A549 treated with AZD2906 at 1 μM for 4 hours (cell line): ENCODE measurements at places on chromosomes 1 and 21. TPM values are rescaled to one million over a fixed set of nuclear protein-coding genes. Genes with fewer than 3 reads are reported as not detected.

Gene AMY1A
- not detected in 5 replicates for total RNA-seq

Gene TAL1
- not detected in 5 replicates for total RNA-seq

Gene WNT3A
- total RNA-seq, result 0.05 TPM in 2 of 5 replicates, not detected in the others

Gene TBX15
- 0.02 to 0.08 TPM (median 0.05 TPM) in 4 of 5 replicates, not detected in the other for total RNA-seq

Gene HMCN1
- 0.02 to 0.09 TPM (median 0.06 TPM) in 5 replicates for total RNA-seq

Gene BNIPL
- total RNA-seq, result 0.04 to 0.16 TPM (median 0.15 TPM) in 5 replicates

Gene UBL4B
- total RNA-seq, result 0.03 to 0.08 TPM in 2 of 5 replicates, not detected in the others

Gene LEFTY1
- 0.85 to 1.9 TPM (median 1.4 TPM) in 5 replicates for total RNA-seq

Gene HSD3B1
- total RNA-seq, result 0.03 TPM in 1 of 5 replicates, not detected in the others

Gene SPRR2A
- not detected in 5 replicates for total RNA-seq
